ENCODE measurements at places on chromosomes 6 and 20.
A peak's percentile ranks its signal among the peaks of the same experiment; 100 is the strongest.

GRCh38 chr6:139262519-139263300 is 29.1 kb downstream of the TXLNB start:
- peak; percentile 38 for DNase-seq

DNA sequence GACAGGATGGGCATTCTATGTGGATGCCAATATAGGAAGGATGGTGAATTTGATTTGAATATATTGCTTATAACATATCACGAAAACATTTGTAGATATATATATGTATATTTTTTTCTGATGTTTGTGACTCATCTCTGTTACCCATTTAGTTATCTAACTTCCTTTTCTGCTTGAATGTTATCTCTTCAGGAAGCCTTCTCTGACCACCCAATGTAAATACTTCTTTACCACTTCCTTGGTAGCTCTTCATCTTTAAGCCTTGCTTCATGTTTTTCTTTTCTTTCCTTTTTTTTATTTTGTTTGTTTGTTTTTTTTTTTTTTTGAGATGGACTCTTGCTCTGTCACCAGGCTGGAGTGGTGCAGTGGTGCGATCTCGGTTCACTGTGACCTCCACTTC is 260.5 kb upstream of the EPHA7 start:
- no peak for DNase-seq

GRCh38 chr6:25882051-25882496 is 8.0 kb upstream of the SLC17A3 start:
- peak; percentile 53 for DNase-seq

GRCh38 chr20:45905505-45906079 is 6.4 kb downstream of the PLTP start:
- no peak for DNase-seq

- peak; percentile 91 for DNase-seq
Observed at GRCh38 chr6:26158076-26158580, 70.9 kb downstream of the HFE start.

GRCh38 chr6:5761370-5761769 is 245.4 kb downstream of the NRN1 start:
- DNase-seq: no peak

DNA sequence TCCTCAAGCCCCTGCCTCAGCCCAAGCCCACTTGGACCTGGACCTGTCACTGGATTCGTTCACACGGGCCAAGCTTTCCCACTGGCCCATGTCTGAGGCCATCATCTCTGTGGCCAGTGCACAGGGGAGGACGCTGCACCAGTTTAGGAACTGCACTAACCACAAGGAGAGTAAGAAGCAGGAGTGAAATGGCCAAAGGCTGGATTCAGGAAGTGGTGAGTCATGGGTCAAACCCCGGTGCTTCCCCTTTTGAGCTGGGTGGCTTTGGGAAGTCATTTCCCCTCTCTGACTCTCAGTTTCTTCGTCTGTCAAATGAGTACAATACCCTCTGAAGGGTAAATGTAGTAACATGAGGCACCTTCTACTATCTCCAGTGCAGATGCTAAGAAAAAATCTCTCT is 87.9 kb downstream of the CD40 start:
- no peak for DNase-seq
